NCI-H187 treated with DMSO at 0.1 percent for 48 hours (cell line): ENCODE measurements at places on chromosomes 7 and 10.

DNA sequence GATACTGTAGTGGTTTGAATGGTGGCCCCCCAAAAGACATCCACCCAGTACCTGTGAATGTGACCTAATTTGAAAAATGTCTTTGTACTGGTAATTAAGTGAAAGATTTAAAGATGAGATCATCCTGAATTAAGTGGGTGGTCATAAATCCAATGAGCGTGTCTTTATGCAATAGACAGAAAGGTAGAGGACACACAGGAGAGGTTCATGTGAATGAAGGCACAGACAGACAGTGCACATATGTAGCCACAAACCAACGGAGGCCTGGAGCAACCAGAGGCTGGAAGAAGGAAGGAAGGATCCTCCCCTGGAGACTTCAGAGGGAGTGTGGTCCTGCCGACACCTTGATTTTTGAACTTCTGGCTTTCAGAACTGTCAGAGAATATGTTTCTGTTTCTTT is 160.3 kb downstream of the CNTNAP2 start:
- DNase-seq = no peak

DNA sequence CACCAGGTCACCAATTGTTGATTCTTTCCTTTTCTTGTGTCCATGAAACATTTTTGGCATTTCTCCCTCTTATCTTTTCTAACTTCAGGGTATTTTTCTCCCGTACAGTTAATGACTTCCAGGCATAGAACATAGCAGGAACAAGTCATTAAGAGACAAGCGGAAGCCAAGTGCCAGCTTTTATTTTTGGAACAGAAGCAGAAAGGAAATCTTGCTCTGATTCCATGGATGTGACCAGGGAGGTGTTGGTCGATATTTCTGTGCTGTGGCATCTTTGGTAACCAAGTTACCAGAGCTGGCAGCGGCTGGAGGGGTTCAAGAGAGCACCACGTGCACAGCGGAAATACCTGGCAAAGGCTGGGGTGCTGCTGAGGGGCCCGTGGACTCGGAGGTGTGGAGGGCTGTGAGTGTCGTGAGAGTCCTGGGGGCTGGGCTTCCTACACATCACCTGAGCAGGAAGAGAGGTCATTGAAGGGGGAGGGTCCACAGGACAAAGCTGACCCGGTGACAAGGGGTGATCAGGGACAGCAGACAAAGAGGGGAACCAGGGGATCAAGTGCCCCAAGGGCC is 1.8 kb downstream of the LLCFC1 start:
- no peak for DNase-seq

DNA sequence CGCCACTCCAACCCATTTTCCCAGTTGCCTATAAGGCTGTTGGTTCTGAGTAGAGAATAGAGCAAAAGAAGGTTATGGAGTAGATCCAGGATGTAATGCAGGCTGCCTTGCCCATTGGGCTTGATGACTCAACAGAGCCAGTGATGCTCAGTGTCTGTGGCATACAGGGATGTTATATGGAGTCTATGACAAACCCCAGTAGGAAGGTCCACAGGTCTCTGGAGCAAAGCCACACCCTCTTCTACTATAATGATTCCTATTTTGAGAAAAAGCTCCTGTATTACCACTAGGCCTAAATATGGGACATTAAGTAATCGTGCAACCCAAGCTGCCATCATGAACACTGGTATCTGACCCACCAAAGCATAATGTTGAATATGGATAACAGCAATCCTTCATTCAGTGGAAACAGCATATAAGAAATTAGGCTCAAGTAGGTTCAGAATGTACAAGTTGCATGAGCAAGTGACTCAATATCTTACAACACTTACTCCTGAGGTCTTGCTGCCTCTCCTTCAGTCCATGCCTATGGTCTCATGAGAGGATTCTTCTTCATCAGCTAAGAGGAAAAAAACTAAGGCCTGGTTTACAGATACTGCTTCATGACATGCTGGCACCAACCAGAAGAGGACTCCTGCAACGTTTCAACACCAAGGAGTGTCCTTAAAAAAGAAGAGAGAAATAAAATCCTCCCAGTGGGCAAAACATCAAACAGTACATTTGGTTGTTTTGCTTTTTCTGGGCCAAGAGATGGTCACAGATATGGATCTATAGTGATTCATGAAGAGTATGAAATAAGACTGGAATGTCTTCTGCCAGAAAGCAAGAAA is 14.8 kb upstream of the FHIP2A start:
- no peak for DNase-seq

- no peak for DNase-seq
These were observed 105.5 kb downstream of the MYOF start for GRCh38 chr10:93376372-93377293.

- no peak for DNase-seq
These were observed 52.6 kb downstream of the TRRAP start for GRCh38 chr7:98930921-98931320.

- no peak for DNase-seq
These were observed 45.3 kb upstream of the OSBPL3 start for GRCh38 chr7:25025218-25025671.

GRCh38 chr7:25517906-25518305 is 289.6 kb upstream of the NPVF start:
- DNase-seq = no peak

GRCh38 chr7:69808391-69808790 is 210.1 kb downstream of the AUTS2 start:
- DNase-seq = no peak

DNA sequence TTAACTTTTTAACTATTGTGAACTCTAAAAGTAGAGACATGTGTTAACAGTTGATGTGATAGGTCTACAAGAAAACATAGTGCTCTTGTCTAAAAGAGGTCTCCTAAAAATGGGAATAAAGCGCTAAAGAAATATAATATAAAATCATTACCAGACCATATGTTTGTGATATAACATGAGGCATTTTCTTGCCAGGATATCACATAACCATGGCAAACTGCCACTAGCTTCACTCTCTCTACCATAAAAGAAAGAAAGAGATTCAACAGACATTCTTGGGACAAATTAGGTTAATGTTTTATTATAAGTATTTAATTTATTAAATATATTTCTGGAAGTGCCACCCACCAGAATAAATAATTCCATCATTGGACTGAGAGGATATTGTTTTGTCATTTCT is 115.0 kb downstream of the TMEM26 start:
- DNase-seq = no peak

GRCh38 chr7:30349170-30349569 is 64.8 kb downstream of the ZNRF2 start:
- no peak for DNase-seq

GRCh38 chr10:132121511-132121830 is 55.7 kb downstream of the JAKMIP3 start:
- no peak for DNase-seq

DNA sequence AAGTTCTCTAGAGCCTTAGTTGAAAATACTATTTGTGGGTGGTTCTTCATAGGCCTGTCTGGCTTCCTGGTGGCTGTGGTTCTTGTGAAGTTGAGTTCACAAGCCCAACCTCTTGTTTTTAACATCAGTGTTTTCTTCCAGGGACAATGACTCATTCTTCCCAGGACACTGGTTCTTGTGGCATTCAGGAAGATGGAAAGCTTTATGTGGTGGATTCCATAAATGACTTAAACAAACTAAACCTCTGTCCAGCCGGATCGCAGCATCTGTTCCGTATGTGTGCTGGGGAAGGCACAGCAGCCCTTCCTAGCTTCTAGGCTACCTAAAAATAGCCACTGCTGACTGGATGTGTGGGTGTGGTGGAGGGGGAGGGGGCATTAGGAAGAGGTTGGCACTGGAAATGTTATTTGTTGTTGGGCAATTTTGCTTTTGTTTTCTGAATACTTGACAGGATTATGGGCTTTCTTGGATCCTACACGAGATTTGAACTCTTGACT is 3.9 kb downstream of the LSMEM1 start:
- no peak for DNase-seq

DNA sequence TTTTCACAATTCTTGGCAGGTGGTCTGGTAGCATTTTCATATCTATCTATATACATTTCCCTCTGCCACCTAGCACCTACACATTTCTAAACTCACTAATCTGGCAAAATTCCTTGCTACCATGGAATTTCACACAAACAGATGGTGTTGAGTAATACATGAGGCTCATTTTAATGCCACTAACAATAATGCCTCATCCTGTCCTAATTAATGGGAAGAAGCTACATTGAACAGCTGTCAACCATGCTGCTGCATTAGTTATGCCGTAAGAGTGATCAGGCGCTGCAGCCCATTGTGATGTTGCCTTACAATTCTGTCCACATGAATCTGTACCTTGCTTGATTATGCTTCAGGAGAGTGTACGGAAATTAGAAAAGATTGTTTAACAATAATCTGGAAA is 23.2 kb downstream of the COL1A2 start:
- DNase-seq = no peak

GRCh38 chr7:140485500-140486265 is 6.4 kb upstream of the MKRN1 start:
- no peak for DNase-seq

DNA sequence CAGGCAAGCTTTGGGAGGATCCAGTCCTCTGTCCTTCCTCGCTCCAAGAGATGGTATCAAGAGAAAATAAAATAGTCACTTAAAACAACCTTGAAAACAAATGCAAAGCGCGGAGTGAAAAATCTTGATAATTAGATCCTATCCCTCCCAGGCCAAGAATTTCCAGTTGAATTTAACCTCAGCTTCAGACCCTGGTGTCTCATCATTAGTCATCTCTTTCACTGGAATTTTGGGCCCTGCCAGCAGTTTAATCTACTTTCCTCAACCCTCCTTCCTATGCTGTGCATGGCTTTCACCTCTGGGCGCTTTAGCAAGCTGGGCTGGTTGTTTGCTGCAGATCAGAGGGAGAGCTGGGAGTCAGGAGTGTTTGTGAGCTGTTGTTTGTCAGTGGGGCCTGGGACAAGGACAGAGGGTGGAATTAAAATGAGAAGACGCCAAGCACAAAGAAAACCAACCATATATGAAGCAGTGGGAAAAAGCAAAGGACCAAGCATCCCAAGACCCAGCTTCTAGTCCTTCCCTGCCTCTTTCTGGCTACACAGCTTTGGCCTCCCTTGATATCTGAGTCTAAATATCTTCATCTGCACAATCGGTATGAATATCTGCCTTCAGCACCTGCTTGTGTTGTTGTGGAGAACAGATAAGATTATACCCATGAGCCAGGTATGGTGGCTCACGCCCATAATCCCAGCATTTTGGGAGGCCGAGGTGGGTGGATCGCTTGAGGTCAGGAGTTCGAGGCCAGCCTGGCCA is 13.5 kb downstream of the MYOF start:
- DNase-seq = no peak

- DNase-seq = no peak
These were observed 5.6 kb downstream of the UROS start for GRCh38 chr10:125817337-125817946.

- no peak for DNase-seq
These were observed 314.9 kb upstream of the STEAP1 start for GRCh38 chr7:89839329-89839728.

DNA sequence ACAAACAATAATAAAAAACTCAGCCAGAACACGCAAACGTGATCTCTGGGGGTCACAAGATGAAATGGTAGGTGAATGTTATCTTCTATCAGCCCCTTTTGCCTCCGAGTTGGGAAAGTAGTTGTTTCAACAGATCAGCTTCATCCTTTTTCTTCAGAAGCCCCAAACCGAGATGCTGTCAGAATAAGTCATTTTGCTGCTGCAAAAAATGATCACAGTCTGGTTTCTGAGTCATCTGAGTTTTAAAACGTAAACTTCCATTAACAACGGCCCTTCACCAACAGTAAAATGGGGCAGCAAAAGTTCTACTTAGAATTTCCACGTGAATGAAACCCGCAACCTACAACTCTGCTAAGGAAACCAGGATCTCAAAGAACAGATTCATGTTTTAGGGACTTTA is 44.9 kb downstream of the JCAD start:
- no peak for DNase-seq

DNA sequence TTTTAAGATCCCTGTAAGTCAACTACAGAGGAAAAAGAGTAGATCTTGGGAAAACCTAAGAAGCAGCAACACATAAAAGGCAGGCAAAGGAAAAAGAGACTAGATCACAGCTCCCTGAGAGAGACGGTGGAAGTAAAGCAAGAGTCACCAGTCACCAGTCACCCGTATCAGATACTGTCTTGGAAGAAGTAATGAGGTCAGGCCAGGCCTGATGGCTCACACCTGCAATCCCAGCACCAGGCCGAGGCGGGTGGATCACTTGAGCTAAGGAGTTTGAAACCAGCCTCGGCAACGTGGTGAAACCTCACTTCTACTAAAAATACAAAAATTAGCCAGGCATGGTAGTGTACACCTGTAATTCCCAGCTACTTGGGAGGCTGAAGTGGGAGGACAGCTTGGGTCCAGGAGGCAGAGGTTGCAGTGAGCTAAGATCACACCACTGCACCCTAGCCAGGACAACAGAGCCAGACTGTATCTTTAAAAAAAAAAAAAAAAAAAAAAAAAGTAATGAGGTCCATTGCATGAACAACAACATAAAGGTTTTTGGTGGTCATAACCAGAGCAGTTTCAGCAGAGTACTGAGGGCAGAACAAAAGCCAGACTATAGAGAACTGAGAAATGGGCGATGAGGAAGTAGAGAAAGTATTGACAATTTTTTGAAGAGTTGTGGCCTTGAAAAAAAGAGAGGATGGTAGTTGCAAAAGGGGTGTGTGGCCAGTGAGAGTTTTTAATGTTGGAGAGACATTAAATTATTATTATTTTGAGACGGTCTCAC is 16.9 kb downstream of the ZNF713 start:
- DNase-seq = no peak

GRCh38 chr10:43253461-43254198 is 13.2 kb downstream of the RASGEF1A start:
- no peak for DNase-seq
